ENCODE measurements at places on chromosomes 1 and 21.

DNA sequence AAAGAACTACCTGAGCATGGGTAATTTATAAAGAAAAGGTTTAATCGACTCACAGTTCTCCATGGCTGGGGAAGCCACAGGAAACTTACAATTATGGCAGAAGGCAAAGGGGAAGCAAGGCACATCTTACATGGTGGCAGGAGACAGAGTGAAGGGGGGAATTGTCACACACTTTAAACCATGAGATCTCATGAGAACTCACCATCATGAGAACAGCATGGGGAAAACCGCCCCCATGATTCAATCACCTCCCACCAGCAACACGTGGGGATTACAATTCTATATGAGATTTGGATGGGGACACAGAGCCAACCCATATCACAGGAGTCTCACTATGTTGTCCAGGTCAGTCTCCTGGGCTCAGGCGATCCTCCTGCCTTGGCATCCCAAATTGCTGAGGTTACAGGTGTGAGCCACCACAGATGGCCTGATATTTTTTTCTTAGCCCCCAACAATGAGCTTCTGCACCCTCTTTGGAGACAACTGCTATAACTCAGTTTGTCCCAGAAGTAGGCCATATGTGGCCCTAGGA is 22.5 kb upstream of the MORC3 start:
- no peak for DNase-seq

DNA sequence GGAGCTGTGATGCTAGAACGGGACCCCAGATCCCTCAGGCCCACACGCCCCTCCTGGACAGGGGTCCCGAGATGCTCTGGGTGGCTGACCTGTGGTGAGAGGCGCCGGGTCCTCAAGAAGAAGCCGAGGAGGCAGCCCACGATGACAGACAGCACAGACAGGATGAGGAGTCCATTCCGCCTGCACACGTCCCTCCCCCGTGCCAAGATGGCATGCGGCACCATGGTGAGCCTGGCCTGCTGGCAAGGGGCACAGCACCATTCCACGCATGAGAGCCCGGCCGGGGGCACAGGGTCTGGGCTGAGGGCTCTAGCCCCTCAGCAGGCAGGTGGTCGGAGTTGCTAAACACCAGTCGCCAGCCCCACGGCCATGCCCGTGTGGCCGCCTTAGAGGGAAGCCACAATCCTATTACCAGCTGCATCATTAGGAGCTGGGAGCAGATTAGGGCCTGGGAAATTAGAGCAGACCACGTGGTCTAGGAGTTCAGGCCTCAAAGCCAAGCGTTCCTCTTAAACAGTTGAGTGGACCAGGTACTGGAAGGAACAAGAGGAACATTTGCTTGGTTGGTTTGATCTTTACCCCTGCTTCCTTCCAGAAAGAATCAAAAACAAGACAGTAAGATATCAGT is at the start of gene SLC1A7:
SLC1A7 (minus strand) TSS at position 413 of the 628 bp plus-strand sequence; CDS start at position 224, 189 bp downstream.
- DNase-seq, result no peak

DNA sequence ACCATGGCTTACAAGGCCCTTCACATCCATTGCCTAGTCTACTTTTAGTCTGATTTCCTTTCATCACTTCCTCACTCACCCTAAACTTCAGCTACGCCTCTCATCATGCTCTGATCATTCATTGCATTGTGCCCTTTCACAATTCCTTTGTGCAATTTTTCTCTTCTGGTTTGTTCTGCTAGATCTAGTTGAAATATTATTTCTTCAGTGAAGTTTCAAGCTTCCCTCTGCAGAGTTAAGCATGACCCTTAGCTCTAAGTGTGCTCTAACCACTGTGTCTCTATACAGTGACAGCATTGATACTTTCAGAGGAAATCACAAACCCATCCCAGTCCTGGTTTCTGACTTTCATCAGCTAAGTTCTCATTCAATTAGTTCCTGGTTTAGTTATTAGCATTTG is 166.1 kb downstream of the PLA2G4A start:
- no peak for DNase-seq

DNA sequence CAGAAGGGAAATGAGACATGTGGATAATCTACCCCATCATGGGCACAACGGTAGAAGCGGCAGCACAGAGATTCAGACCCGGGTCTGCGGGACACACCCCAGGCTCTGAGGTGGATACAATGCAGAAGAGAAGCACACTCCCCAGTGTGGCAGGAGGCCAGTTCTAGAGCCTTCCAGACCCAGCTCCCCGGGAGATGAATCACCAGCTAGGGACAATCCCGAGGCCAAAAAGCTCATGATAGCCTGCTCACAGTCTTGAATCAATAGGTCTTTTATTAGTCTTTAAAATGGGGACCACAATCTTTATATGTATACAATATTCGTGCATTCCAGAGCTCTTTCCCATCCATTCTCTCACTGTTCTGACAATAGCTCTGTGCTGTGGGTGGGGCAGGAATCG is 57.3 kb upstream of the DIRAS3 start:
- DNase-seq, result no peak

GRCh38 chr1:60130703-60131102 is 57.1 kb upstream of the C1orf87 start:
- DNase-seq, result no peak
